Activated T-cell treated with anti-CD3 and anti-CD28 coated beads for 4 hours (primary cell): ENCODE measurements at places on chromosomes 2 and 18.

GRCh38 chr2:231480781-231481180 lies 16.5 kb upstream of the NCL start:
- no peak for DNase-seq

- DNase-seq = no peak
These were observed 387.3 kb downstream of the STK39 start for GRCh38 chr2:167860082-167860481.

- no peak for DNase-seq
These were observed 72.2 kb upstream of the AGAP1 start for GRCh38 chr2:235421618-235422017.

GRCh38 chr18:25229081-25229480 lies 122.9 kb downstream of the ZNF521 start:
- no peak for DNase-seq
